Upper lobe of right lung (tissue), 1 donor: ENCODE measurements at places on chromosomes 13 and 19.

GRCh38 chr13:48412881-48413351, at the start of gene LPAR6:
LPAR6 (minus strand) TSS chr13:48413113; CDS start chr13:48412423, 690 bp downstream.
- no peak for DNase-seq

DNA sequence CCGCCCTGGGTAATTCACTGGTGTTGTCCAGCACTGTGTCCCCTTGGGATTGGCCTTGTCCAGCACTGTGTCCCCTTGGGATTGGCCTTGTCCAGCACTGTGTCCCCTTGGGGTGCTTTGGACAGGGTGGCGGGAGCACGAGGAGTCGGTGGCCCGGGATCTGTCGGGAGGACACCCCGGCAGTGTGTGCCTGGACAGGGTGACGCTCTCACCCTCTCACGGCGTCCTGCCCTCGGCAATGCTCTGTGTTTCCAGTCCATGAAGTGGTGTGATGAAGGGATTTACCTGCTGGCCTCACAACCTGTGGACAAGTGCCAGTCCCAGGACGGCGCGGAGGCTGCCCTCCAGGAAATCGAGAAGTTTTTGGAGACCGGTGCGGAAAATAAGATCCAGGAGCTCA, 29.9 kb upstream of the F7 start:
- no peak for DNase-seq

- no peak for DNase-seq
Measured at GRCh38 chr13:111008351-111008750, 93.5 kb upstream of the ANKRD10 start.

DNA sequence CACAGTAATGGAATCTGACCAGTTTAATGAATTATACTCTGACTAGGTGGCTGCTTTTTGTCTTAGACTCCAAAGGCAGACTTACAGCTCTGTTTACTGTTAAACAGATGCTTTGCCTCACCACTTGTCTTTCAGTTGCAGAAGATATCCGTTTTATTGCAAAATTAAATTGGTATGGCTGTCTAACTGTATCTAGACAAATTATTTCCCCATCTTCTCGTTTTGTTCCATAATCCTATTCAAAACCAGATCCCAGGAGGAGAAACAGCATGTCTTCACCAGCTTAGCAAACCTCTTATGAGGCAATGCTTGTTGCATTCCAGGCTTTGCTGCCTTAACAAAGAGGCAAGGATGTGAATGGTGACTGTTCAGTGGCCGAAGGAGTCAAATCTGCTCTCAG, 215.6 kb downstream of the TDRD3 start:
- no peak for DNase-seq

- no peak for DNase-seq
Measured at GRCh38 chr19:18777301-18778075, 13.6 kb downstream of the COMP start.

DNA sequence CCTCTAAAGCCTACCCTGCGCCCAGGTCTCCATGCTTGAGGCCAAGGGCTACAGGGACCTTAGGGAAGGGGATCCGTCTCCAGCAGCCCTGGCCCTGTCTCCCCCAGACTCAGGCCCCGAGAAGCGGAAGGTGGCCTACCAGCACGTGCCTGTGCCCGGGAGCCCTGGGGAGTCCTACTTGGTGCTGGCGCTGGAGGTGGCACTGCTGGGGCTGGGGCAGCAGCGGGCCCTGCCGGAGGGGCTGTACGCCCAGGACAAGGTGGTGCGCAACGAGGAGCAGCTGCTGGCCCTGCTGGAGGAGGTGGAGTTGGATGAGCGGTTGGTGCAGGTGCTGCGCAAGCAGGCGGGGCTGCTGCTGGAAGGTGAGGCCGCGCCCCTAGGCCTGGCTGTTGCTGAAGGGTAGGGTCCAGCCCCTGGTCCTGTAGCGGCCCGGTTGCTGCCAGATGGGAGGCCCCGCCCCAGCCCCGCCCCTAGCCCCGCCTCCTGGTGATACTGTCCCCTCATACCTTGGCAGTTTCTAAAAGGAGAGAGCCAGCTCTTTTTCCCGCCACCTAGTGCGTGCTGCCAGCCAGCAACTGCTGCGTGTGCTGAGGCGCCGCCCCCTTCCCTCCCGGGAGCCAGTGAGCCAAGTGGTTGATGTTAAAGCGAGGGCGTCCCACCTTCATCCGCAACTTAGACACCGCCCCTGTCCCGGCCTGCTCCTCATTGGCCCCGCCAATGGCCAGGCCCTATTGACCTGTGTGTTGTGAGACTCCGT, 22.6 kb downstream of the ZSWIM4 start:
- DNase-seq: peak; percentile 91

GRCh38 chr13:56988543-56988942, 152.2 kb upstream of the PRR20A start:
- no peak for DNase-seq

- DNase-seq: no peak
Measured at GRCh38 chr19:57438925-57439324, 3.8 kb downstream of the ZNF749 start.

DNA sequence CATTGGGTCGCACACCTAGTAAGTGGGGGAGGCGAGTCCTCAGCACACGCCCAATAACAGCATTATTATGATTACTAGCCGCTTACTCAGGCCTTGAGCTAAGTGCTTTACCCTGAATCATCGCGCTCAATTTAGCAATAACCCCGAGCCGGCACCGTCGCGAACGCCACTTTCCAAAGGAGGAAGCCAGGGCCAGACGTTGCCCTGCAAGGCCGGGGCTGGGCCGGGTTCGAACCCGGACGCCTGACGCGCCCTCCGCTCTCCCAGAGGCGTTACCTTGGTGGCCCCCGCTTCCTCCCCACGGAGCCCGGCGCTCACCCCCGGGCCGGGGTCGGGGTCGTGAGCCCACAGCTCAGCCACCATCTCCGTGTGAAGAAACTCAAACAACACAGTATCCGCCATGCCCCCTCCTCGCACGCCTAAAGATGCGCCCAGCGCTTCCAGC, at the start of gene TRAPPC6A:
Gene TRAPPC6A, minus strand, starts transcription at position 421 of the 445 bp plus-strand sequence. Its CDS starts 19 bp downstream, at position 402.
- no peak for DNase-seq

DNA sequence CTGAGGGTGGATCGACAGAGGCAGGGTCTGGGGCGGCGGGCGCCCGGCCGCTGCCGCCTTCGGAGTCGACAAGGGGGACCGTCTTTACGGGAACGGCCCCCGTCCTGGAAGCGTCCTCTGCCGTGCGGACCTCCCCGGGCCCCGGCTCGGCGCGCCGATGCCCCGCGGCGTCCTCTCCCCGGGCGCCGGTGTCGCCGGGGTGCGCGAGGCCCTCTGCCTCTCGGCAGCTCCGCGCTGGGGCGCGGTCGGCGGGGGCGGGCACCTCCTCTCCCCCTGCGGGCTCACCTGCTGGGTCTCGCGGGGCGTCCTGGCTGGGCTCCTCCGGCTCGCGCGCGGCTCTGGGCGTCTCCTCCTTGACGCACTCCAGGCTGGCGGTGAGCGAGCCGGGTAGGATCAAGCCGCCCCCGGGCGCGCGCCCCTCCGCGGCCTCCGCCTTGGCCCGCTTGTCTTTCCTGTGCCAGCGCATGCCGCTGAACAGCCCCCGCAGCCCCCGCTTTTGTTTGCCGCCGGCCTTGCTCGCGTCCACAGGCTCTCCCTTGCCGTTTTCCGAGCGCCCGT, 1.5 kb downstream of the AMER2 start:
- DNase-seq: no peak

- DNase-seq: no peak
Measured at GRCh38 chr13:78598966-78599644, 4.2 kb downstream of the POU4F1 start.

- no peak for DNase-seq
Measured at GRCh38 chr19:11251217-11251616, 11.1 kb downstream of the DOCK6 start.

DNA sequence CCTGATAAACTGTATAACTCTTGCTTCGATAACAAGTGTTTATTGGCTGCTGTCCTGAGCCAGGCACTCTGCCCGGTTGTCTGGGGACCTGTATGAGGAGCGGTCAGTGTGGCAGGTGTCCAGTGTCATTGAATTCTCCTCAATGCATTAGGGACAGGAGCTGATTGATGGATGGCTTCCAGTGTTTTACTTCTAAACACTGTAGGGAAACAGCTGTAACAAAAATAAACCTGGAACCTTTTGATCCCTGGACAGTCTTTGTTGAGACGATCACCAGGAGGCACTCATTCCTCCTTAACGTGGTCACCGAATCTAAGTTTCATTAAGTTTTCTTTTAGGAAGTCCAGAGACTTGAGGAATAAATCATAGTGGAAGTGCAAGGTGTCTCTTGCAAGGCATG, 17.9 kb downstream of the UBAC2 start:
- DNase-seq: no peak

DNA sequence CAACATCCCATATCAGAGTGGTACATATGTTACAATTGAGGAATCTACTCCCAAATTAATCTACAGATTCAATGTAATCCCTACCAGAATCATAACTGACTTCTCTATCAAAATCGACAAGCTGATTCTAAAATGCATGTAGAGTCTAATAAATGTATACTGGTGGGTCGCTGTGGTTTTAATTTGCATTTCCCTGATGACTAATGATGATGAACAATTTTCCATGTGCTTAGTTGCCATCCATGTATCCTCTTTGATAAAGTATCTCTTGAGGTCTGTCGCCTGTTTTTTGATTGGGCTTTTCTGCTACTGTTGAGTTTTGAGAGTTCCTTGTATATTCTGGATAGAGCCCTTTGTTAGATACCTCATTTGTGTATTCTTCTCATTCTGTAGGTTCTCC, 43.8 kb downstream of the KLF12 start:
- no peak for DNase-seq

GRCh38 chr19:45889210-45889885, 3.4 kb upstream of the IRF2BP1 start:
- no peak for DNase-seq

DNA sequence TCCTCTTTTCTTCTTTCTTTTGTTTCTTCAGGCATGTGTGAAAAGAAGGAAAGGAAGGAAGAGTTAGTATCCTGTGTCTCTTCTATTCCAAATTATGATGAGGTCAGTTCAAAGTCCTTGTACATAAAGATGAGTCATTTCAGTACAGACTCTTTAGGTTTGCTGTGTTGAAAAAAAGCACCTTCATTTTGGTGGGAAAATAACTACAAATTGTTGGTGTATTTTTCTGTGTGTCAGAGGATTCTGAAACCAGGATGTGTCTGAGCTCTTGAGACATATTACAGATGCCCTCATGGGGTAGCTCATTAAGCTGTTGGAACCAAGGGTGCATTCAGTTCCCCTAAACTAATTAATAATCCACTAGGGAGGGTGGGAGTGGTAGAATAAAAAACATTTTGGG, 5.8 kb upstream of the HSPH1 start:
- no peak for DNase-seq

- DNase-seq: peak; percentile 87
Measured at GRCh38 chr19:12994701-12995595, at the start of gene NFIX. NFIX (plus strand) TSS chr19:12995475; CDS start chr19:12995838, 363 bp downstream.

DNA sequence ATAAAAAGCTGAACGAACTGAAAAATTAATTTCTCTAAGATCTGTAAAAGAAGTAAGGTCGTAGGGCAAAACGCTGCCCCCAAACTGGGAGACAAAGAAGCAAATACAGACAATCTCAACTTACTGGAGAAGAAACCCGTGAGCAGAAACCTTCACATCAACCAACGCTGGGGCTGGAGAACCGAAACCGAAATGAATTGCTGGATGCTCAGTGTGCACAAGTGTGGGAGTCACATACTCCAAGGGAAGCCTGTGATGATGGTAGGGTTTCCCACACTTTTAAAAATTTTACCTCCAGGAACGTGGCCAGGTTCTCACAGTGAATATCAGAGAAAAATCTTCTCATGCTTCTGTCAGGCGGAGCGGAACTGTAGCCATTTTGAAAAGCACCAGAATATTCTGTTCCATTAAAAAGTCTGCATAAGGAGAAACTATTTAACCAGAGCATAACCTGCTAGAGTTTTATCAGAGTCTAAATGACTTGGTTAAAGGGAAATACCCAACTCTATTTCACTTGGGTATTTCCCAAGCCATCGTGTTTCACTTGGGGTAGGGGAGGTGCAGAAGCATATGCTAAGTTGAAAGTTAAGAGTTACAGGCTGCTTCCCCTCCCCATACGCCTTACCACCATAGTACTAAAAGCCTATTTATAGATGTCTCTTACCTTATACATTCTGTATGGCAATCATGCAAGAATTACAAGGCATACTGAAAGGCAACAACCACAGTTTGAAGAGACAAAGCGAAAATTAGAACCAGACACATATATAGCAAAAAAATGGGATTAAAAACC, 110.5 kb upstream of the SLITRK1 start:
- no peak for DNase-seq

GRCh38 chr19:35105411-35106290, 10.0 kb upstream of the FXYD3 start:
- DNase-seq: no peak

DNA sequence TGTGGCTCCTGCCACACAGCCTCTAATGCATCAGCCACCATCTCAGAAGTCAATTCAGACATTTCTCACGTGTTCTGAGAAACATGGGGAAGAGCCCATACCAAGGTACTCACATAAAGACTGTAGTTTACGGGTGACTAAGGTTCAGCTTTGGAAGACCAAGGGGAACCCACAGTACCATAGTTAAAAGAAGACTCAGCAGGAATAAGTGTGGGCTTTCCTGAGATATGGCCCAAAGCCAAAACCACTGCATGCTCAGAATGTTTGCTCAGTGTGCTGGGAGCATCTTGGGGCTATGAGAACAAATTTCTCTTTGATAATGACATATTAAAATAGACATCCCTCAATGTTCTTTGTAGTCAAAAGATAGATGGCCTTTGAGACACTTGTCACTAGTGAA, 283.8 kb downstream of the DCT start:
- no peak for DNase-seq

GRCh38 chr13:88592105-88592504, 920.9 kb downstream of the SLITRK5 start:
- no peak for DNase-seq

GRCh38 chr19:9768175-9769112, at the start of gene ZNF846:
ZNF846 (minus strand) TSS chr19:9768738; CDS start chr19:9764950, 3,788 bp downstream.
- peak; percentile 97 for DNase-seq

DNA sequence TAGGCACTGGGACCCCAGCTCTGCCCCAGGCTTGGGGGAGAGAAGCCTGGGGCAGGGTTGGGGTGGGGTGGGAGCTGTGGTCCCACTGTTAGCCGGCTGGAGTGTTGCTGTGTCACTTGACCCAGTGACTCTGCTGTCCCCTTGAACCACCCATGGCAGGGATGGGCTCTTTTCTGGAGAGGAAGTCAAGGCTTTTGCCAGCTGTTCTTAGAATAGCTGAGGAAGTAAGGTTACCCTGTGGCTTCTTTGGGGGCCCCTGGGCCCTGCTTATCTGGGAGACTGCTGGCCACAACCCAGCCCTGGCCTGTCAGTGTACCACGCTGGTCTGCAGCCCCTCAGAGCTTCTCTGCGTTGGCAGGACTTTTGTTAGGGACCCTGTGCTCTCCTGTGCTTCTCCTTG, 9.1 kb downstream of the PNPLA6 start:
- DNase-seq: peak; percentile 71

- no peak for DNase-seq
Measured at GRCh38 chr13:28542804-28543203, 47.9 kb upstream of the FLT1 start.
